ENCODE measurements at places on chromosomes 5 and 9.
A peak's percentile ranks its signal among the peaks of the same experiment; 100 is the strongest.

GRCh38 chr9:26812217-26812616 is 80.4 kb downstream of the CAAP1 start:
- no peak for DNase-seq

- no peak for DNase-seq
These were observed 233.6 kb upstream of the IRX1 start for GRCh38 chr5:3361811-3362605.

DNA sequence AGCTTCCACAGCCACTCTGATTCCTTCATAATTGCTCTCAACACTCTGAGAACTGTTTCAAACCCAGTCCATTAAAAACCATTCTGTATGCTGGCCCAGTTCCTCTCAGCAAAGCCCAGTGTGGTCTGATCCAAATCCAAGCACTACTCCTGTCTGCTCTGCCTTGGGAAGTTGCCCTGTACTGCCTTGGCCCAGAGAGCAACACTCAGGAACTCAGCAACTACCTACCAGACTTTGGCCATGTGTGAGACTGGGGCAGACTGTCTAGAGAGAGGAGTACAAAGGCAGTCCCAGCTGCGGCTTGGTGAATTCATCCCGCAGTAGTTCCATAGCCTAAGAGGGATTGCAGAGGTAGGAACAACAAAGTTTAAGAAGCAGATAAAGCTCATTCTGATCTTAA is 214.4 kb downstream of the MCTP1 start:
- no peak for DNase-seq

- DNase-seq, result no peak
These were observed 282.2 kb upstream of the FAM174A start for GRCh38 chr5:100252944-100253343.

DNA sequence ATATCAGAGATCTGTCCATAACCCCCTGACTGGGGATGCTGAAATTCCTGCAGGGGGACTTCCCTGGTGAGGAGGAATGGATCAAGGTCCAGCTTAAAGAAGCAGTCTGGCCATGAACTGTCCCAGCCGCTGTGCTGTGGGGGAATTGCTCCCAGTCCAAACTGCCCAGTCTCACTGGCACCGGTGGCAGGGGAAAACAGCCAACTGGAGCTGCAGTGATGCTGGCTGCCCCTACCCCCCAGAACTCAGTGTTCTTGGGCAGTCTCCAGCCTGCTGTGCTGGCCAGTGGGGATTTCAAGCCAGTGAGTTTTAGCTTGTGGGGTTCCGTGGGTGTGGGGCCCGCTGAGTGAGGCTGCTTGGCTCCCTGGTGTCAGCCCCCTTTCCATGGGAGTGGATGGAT is 306.5 kb upstream of the RPS23 start:
- DNase-seq, result no peak

- no peak for DNase-seq
These were observed 53.1 kb downstream of the ADAMTS2 start for GRCh38 chr5:179292202-179292601.

GRCh38 chr5:109105631-109106267 is 304.0 kb downstream of the PJA2 start:
- no peak for DNase-seq

- no peak for DNase-seq
These were observed 3.0 kb upstream of the RASGRF2 start for GRCh38 chr5:80957031-80957761.

DNA sequence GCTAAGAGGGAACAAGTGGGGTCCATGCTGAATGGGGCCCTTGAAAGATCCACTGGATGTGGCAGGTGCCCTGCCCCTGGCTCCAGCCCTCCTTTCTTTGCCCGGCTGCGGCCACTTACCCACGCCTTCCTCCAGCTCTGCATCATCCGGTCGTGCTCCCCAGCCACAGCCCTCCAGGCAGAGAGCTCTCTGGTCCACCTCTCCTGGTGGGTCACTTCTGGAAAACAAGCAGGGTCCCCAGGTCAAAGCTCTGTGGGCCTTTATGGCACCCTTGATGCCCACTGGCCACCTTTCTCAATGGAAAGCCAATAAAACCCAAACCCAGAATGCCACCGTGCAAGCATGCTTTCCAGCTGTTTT is 45.0 kb downstream of the SECISBP2 start:
- DNase-seq, result no peak

GRCh38 chr5:153490118-153491037 is at the start of gene GRIA1:
Gene GRIA1, plus strand, starts transcription at chr5:153490670.
- DNase-seq, result no peak

- DNase-seq, result no peak
These were observed 123.6 kb downstream of the SAXO1 start for GRCh38 chr9:18909140-18910018.

- DNase-seq, result peak; percentile 37
These were observed 25.3 kb upstream of the ENHO start for GRCh38 chr9:34547960-34548611.

All from activated naive CD8-positive, alpha-beta T cell treated with anti-CD3 and anti-CD28 coated beads for 36 hours (primary cell).